Stimulated activated CD8-positive, alpha-beta memory T cell treated with anti-CD3 and anti-CD28 coated beads, Interleukin-4, amount 100 ng/mL, for 1 hour (primary cell): ENCODE measurements at places on chromosomes 5 and 9.

- no peak for DNase-seq
Observed at GRCh38 chr9:17319864-17320263, 185.0 kb downstream of the CNTLN start.

- DNase-seq, result no peak
Observed at GRCh38 chr9:30943446-30944224, 1440.8 kb upstream of the ACO1 start.

DNA sequence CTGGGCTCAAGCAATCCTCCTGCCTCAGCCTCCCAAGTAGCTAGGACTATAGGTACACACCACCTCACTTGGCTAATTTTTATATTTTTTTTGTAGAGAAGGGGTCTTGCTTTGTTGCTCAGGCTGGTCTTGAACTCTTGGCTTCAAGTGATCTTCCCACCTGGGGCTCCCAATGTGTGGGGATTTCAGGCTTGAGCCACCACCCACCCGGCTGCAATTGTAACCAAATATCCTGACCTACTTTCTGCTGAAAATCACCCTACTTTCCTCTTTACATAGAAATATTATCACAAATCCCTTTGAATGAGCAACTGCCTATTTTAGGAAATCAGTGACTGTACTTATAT lies 59.6 kb upstream of the ZNF608 start:
- no peak for DNase-seq

GRCh38 chr9:93682155-93682968 lies 106.0 kb downstream of the PHF2 start:
- peak; percentile 24 for DNase-seq

- no peak for DNase-seq
Observed at GRCh38 chr5:173972607-173972924, 16.4 kb upstream of the C5orf47 start.

GRCh38 chr5:78837836-78838235 lies 147.3 kb downstream of the ARSB start:
- no peak for DNase-seq

- DNase-seq, result no peak
Observed at GRCh38 chr9:94761481-94761880, 35.0 kb downstream of the AOPEP start.

- no peak for DNase-seq
Observed at GRCh38 chr9:70444904-70445303, 30.4 kb upstream of the KLF9 start.

DNA sequence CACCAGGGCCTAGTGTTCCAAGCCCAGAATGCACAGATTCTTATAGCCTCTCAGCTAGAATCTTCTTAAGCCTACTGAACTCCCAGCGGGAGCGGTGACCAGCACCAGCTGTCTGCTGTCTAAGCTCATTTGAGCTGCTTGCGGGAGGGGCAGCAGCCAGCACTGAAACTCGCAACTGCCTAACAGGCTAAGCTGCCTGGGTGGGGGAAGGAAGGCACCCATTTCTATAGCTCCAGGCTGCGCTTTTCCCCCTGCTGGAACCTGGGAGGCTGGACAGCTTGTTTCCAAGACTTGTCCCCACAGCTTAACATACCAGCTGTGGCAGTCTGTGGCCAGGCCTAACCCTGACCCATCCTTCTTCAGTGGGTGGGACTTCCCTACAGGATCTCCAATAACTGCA lies 512.9 kb downstream of the EFNA5 start:
- no peak for DNase-seq

DNA sequence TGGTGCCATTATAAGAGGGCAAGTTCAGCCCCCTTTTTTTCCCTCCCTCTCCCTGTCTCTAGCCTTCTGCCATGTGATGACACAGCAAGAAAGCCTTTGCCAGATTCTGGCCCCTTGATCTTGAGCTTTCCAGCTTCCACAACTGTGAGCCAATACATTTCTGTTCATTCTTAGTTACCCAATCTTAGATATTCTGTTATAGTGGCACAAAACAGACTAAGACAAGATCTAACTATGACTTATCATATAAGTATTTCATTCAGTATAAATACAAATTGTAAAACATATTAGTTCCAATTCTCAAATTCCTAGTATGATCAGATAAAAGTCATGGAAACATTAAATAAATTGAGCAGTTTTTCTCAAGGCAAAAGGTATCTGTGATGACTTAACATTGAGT lies 276.3 kb downstream of the COX7C start:
- no peak for DNase-seq

DNA sequence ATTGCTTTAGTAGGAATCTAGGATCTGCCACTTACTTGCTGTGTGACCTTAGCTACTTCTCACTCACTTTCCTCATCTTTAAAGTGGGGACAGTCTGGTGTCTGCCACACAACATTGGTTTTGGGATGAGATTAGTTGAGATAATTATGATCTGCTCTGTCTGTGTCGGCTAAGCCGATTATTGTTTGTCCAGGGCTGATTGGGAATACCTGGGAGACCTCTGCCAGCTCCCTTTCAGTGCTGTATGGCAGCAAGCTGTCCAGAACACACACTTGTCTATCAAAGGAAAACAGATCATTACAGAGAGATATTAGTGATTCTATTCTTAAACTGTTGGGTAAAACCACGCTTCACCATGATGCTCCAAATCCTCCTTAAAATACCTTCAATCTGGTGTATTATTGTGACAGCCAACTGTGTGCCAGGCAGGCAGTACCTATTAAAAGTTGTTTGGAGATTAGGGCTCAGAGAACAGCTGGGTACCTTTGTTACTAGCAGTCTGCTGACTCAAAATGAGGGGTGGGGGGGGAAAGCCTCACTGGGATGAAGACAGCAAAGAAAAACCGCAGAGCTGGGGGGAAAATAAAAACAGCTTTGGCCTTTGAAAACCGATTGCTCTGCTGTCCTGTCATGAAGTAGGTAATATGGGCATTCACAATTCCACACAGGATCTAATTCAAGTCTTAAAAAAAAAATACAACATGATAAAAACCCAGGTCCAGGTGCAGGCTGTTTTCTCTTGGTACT lies 458.4 kb upstream of the C9orf72 start:
- DNase-seq, result no peak

GRCh38 chr5:107331882-107332281 lies 338.9 kb downstream of the EFNA5 start:
- DNase-seq, result no peak

DNA sequence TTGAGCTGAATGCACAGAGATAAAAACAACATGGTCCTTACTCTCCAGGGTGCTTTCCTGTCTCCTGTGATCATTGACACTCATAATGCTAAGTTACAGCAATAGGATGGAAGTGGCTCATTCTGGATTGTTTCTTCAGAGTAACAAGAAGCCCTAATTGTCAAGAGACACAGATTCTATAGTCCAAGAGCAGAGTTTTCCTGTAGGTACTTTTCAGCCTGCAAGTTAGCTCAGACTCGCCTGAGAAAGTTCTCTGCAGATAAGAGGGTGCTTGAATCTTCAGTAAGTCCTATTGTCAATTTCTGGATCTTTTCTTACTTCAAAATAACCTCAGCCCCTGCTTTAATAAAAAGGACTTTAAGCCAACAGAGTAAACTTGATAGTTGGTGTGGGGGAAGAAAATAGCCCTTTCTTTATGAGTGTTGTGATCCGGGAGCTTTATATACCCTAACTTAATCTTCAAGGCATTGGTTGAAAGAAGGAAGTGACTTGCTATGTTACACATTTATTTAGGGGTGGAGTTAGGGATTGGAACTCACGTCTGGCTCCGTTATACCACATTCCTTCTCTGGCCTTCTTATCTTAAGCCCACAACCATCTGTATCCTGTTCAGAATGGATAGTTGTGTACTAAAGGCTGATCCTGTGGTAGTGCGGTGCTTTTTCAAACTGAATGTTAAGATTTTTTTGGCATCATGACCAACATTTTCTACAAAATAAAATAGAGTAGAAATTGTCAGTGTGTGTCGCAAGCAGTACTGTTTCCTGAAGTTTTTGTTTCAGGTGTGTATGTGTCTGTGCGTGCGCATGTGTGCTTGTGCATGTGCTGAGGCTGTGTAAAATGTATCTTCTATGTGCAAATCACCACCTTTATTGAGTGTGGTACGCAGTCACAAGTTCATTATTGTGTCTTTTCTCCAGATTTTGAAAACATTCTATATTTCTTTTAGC lies 173.9 kb downstream of the WDR70 start:
- no peak for DNase-seq

GRCh38 chr5:132458226-132458560 lies 32.4 kb downstream of the IRF1 start:
- DNase-seq, result no peak

GRCh38 chr9:89863141-89863540 lies 258.3 kb downstream of the GADD45G start:
- no peak for DNase-seq

DNA sequence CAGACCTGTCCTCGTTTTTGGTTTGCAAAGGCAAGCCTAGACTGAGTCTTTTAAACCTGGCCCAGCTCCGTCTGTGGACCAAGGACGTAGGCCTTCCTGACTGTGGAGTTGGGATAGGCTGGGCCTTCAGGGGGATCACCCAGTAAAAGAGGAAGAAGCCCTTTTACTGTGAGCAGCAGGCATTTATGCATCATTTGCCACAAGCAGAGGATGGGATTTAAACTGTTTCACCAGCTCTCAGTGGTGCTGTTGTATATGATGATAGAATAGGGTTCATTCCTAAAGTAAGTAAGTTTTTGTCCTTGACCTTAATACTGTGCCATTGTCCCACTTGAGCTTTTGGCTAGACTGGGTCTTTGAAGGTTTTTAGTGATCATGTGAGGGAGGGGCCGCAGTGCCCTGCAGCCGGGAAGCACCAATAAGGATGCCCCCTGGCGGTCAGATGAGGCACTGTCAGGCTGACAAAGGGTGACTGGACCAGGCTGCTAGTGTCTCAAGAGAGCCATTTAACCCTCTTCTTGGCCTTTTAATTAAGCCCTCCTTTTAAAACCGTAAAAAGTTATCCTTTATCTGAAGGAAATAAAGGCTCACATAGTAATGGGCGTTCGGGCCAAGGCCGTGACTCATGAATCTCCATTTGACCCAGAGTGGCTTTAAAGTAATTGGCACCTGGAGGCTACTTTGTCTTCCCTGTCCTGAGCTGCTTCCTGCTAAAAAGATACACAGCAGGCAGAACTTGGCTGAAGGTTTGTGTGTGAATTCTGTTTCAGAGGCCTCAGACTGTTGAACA lies 74.0 kb downstream of the UBAP1 start:
- DNase-seq, result peak; percentile 49

DNA sequence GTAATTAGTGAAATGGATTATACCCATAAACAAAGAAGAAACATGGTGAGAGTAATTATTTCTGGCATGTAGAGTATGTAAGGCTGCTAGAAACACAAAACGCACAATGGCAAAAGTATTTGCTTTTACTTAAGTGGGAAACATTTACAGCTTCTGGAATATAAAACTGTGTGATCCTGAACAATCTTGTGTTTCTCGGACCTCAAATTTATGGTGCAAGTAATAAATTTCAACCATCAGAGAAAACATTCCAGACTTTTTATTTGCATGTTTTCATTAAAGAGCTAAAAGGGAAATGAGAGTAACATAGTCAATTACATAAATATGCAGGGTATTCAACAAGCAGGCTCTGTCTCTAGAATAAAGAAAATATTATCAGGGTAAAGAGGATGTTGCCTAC lies 17.2 kb upstream of the PRR16 start:
- DNase-seq, result no peak

GRCh38 chr9:136121801-136122200 lies 3.1 kb upstream of the TMEM250 start:
- no peak for DNase-seq

- DNase-seq, result no peak
Observed at GRCh38 chr5:157026789-157027424, 32.0 kb downstream of the HAVCR1 start.

DNA sequence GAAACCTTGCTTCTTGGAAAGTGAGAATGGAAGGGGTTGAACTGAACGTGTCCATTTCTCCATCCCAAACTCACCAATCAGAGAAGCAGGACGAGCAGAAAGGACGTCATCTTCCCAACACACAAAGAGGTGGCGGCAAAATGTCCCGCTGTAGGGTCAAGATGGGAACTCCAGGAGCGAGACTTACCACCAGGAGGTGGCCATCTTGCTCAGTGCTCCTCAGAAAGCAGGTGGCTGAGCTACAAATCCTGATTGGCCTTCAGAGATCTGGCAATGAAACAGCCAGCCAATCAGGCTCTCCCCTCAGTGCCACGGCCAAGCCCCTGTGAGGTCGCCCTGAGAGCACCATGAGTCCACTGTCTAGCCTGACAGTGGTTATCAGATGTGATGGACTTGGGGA lies 259.0 kb downstream of the NDUFS4 start:
- DNase-seq, result no peak

- no peak for DNase-seq
Observed at GRCh38 chr9:99169982-99170761, 51.6 kb downstream of the ALG2 start.

GRCh38 chr5:158752656-158752973 lies 347.1 kb downstream of the EBF1 start:
- DNase-seq, result no peak

- DNase-seq, result no peak
Observed at GRCh38 chr5:65790371-65791163, 68.6 kb downstream of the NLN start.

DNA sequence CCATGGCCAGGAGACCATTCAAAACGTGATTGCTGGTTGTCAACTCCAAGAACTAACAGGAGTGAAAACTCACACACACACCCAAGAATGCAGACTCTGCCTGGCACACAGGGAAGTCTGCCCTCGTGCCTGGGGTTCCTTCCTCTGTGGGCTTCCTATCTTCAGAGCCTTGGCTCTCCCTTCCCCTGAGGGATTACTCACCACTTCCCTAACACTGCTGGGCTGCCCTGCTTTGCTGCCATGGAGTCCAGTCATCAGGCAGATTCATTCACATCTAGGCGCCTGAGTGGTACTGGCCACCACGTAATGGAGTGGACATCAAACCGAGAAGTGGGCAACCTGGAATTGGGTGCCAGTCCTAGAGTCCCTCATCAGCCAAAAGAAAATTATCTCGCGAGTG lies 76.4 kb upstream of the PRSS3 start:
- no peak for DNase-seq

DNA sequence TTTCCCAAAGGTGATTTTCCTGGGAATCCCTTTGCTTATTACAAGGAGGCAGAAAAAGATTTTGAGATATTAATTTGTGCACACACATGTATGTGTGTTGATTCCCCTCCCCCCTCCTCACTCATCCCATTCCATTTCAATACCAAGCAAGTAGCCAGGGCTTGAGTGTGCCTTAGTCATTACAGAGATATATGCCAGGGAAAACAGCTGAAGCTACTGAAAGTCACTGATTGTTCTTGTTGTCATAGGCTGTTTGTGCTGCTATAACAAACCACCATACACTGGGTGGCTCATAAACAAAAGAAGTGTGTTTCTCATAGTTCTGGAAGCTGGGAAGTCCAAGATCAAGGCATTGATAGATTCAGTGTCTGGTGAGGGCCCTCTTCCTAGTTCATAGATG lies 158.6 kb downstream of the BAAT start:
- no peak for DNase-seq

- no peak for DNase-seq
Observed at GRCh38 chr5:76982450-76982849, 29.6 kb downstream of the CRHBP start.

GRCh38 chr9:9620736-9621135 lies 992.1 kb downstream of the PTPRD start:
- no peak for DNase-seq

DNA sequence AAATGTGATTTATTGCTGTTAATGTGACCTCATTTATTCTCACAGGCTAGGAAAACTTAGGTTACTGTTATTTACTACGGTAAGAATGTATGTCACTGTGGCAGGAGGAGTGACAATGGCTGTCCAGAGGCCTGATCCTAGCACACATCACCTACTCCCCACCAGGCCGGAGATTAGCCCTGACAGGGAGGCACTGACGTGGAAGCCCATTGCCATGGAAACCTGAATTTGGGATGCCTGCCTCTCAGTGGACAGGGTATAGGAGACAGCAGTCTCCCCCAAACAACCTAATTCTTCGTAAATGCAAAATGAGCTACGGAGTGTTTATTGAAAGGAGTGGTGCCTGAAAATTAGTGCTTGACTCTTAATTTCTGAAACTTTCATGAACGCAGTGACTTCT lies 87.6 kb upstream of the SMARCA2 start:
- DNase-seq, result no peak
